ENCODE measurements at places on chromosomes 3 and 15.

DNA sequence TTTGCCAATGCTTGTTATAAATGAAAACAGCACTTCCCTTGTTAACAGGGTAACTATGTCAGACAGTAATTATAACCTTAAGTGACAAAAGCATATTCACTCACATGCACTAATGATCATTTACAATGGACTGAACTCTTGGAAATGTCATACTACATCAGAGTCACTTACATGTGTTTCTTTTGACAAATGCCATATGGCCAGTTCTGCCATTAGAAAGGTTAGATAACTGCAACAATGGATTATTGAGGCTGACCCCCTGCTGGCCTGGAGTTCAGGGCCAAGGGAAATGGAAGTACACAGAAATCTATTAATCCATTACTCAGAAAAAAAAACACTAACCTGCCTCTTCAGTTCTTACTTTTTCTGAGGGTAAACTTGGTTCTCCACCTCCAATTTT, 313.4 kb downstream of the CNTN3 start:
- no peak for DNase-seq

DNA sequence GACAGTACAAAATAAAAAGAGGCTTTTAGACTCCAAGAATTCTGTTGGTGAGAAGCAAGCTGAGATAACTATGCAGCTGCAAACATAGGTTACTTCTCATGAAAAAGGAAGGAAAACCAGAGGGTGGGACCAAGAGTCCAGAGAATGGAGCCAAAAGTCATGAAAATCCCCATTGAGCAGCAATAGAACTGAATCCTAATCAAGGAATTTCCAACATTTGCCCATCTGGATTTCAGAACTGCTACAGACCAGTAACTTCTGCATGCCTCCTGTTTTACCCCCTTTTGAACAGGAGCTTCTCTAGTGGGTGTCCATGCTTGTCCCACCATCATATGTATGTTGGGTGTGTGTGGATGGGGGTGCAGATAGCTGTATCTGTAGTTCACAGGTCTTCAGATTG, 33.6 kb upstream of the BNC1 start:
- no peak for DNase-seq

GRCh38 chr3:31770822-31771326, 210.2 kb downstream of the OSBPL10 start:
- DNase-seq = no peak

DNA sequence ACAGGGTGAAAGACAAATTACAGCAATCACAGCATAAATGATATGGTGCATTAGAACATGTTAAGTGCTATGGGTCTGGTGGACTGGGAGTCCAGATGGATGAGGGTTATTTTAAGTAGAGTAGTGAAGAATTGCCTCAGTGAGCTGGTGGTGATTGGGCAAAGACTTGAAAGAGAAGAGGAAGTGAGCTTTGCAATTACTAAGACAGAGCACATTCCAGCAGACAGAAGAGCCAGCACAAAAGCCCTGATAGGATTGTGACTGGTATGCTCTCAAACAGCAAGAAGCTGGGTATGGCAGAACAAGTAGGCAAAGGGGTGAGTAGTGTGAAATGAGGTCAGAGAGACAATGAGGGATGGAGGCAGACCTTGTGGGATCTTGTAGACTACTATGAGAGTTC, 2.1 kb upstream of the ACKR4 start:
- no peak for DNase-seq

DNA sequence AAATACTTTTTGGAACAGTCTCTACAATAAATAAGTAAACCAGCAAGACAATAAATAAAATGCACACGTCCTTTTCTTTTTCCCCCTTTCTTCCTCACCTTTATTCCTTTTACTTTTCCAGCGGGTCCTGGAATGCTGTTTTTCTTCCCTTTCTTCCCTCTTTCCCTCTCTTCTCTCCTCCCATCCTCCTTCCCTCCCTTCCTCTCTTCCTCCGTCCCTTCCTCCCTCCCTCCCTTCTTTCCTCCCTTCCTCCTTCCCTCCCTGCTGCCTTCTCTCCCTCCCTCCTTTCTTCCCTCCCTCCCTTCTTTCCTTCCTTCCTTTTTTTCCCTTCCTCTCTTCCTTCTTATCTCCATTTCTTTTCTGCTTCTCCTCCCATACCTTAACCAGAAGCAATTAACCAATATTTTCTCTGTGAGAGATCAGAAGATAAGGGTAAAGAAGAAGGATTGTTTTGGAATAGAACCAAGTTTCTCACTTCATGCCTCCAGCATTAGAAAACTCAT, 3.3 kb upstream of the IL17RE start:
- DNase-seq = no peak

DNA sequence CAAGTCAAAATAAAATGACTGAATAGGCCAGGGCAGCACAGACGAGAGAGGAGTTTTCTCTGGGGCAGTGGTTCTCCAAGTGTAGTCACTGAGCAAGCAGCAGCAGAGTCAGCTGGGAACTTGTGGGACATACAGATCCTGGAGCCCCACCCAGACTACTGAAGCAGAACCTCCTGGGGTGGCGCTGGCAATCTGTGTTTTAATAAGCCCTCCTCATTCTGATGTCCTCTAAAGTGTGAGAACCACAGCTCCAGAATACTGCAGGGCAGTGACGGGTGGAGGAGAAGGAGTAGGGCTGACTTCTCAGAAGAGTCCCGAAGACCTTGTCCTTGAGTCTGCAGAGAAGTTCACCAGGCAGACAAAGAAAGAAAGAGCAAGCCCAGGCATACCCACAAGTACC, 251.3 kb upstream of the HES1 start:
- DNase-seq = no peak

DNA sequence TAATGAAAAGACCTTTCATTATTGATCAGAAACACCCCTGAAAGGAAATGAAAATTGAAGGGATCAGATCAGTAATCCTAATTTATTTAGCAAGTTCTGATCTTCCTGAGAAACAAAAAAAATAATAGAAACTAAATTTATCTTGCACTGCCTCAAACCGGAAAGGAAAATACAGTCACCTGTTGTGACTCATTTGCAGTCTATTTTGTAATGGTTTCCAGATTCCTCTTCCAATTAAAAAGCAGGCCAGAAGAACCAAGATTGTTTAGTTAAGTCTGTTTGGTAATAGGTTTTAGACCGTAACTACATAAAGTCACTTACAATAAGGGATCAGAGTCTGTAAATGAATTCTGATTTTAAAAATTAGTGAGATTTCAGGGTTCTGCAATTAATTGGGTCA, 49.7 kb upstream of the ATOSA start:
- no peak for DNase-seq

- DNase-seq = no peak
Measured at GRCh38 chr15:90022905-90023700, 22.0 kb downstream of the ZNF710 start.

- no peak for DNase-seq
Measured at GRCh38 chr3:64271631-64272030, 46.4 kb upstream of the PRICKLE2 start.

GRCh38 chr3:39189959-39190269, 2.5 kb downstream of the XIRP1 start:
- DNase-seq = peak; percentile 48

All from stimulated activated CD4-positive, alpha-beta T cell treated with anti-CD3 and anti-CD28 coated beads, Interleukin-15, amount 100 ng/mL, for 48 hours (primary cell).